ENCODE measurements at places on chromosomes 5 and 9.

DNA sequence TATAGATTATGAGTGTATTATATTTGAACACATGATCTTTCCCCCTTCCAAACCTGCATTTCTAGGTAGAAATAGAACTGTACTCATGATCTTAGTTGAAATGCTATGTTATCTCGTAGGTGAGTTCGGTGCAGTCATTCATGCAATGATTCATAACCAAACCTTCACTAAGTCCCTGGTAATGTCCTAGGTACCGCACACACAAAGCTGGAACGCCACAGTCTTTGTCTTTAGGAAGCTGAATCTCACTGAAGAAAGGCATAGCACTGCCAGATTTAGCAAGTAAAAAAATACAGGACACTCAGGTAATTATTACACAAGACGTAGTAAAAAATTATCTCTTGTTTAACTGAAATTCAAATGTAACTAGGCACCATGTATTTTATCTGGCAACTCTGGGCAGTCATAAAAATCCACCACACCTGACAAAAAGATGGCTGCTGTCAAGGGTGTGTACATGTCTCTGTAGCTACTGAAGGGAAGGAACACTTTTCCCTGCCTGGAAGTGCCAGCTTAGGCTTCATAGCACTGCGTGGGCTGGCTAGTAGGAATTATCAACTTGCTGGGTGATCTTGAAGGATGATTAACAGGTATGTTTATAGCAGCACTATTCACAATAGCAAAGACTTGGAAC is 28.0 kb upstream of the TXN start:
- no peak for DNase-seq

DNA sequence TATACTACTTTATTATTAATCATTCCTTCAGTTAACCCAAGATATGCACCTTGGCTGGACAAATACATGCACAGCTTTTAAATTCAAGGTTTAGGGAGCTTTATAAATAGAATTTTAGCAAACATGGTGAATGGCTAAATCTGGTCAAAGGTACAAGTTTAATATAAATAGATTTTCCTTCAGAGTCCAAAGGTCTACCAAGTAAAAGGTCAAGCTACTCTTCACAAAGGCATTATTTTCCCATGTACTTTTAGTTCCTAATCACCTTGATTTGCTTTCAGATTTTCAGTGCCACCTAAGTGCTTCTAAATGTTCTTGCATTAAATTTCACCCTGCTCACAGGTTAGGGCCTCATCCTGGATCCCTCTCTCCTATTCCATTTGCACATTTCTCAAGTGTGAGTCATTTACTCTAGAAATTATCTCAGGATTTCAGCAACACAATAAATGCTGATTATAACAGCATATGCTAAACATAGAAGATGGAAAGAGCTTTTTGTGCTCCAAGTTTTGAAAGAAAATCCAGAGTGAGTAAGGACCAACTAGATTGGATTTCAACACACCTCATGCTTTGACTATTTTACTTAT is 459.4 kb upstream of the ITGA1 start:
- no peak for DNase-seq

DNA sequence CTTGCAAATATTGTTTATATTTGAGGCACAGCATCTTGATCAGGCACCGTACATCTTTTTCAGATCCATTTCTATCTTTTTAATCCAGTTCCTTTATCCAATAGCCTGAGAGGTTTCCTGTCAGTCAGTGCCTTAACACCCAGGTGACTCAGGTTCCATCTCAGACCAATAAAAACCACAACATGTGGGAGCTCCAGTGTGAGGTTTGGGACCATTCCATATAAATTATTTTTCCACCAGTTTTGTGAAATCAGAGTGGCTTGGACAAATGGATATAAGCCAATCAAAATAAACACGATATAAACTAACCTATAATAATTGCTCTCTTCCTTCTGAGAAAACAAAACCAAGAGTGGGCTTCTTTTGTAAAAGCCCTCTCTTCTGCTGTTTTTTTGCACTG is 351.3 kb downstream of the NTRK2 start:
- DNase-seq = no peak

- DNase-seq = no peak
Measured at GRCh38 chr5:67165526-67166459, 30.8 kb downstream of the CD180 start.

- DNase-seq = no peak
Measured at GRCh38 chr9:70526902-70527301, 112.4 kb upstream of the KLF9 start.

- no peak for DNase-seq
Measured at GRCh38 chr5:87300744-87301143, 33.1 kb downstream of the RASA1 start.

GRCh38 chr5:135087950-135088349 is 53.9 kb upstream of the PITX1 start:
- no peak for DNase-seq

DNA sequence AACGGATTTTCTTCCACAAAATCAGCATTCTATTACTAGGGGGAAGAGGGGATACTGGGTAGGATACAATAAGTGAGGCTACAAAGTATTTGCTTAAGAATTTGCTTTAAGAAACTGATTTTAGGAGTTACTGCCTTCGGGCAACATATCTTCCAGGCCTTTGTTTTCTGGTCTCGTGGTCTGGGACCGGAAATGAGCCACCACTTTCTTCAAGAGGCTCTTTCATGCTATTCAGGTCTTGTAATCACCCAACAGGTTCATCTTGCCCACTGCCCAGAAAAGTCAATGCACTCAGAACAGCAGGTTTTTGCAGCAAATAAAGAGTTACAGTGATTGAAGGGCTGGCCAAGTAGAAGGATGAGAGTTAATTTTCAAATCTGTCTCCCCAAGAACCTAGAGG is 6.6 kb upstream of the AOPEP start:
- no peak for DNase-seq

GRCh38 chr5:122392824-122393223 is 80.8 kb downstream of the SNCAIP start:
- DNase-seq = no peak

DNA sequence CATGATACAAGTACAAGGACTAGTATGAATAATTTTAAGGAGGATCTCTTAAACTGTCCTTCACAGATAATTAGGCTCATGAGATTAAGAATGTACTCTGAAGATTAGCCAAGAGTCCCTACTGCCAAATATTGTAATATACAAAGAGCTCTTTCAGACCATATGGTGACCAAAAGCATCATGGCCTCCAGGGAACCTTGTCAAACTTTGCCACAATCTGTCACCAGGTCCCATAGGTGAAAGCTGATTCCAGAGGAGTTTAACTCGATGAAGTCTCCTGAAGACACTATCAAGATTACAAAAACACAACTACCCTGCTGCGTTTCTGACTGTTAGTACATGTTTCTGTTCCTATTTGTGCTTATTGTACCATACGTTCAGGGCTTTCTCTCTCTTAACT is 395.4 kb upstream of the ITGA1 start:
- no peak for DNase-seq

GRCh38 chr9:107615321-107615720 is 125.8 kb upstream of the KLF4 start:
- DNase-seq = no peak

GRCh38 chr5:138698713-138699112 is 54.5 kb upstream of the CTNNA1 start:
- DNase-seq = no peak

DNA sequence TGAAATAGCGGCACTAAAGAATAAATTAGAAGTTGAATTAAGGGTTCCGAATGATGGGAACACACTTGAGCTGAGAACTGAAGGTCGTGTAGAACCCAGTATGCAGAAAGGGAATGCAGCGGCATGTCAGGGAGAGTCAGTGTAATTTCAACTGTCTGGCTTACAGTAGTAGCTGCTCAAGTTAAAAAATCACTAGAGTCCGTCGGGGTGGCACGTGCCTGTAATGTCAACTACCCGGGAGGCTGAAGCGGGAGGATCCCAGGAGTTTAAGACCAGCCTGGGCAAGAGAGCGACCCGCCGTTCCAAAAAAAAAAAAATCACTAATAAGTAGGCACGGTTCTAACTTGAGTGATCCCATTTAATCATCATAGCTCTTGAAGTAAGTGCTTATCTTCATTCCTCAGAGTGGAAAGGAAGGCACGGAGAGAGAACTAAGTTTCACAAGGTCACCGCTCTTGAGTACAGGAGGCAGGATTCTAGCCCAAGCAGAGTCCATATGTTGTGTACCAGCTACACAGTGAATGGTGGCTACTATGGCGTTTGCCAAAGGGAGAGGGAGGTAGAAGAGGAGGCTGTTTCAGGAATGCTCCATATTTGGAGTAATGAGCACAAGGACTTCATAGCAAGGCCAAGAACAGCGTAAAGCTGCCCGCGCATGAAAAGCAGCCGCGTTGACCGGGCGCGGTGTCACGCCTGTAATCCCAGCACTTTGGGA is 831 bp downstream of the RMRP start:
- no peak for DNase-seq

GRCh38 chr9:116181853-116182610 is 28.4 kb downstream of the PAPPA start:
- no peak for DNase-seq

GRCh38 chr9:137315581-137316011 is 13.5 kb upstream of the NRARP start:
- DNase-seq = no peak

DNA sequence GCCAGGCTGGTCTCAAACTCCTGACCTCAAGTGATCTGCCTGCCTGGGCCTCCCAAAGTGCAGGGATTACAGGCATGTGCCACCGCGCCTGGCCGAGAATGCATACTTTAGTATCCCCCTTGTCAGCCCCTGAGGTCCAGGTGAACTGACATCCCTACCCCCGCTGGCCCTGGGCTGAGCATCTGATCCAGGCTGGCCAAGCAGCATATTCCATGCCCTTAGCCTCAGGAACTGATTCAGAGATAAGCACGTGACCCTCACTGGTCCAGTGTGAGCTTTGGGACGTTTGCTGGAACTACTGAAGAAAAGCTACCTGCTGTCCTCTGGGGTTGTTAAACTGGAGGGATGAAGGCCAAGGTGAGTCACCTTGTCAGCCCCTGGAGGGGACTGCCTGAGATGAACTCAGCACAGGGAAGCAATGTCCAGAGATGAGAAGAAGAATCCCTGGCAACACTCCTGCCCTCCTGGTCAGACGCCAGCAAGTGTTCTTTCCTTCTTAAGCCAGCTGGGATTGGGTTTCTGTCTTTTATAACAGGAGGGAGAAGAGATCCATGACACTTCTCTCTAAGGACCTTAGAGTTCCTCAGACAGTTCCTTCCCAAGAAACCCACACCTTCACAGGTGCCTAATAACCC is 59.1 kb upstream of the FBXW11 start:
- DNase-seq = no peak

- DNase-seq = no peak
Measured at GRCh38 chr9:76700916-76701315, 63.3 kb upstream of the PCA3 start.

DNA sequence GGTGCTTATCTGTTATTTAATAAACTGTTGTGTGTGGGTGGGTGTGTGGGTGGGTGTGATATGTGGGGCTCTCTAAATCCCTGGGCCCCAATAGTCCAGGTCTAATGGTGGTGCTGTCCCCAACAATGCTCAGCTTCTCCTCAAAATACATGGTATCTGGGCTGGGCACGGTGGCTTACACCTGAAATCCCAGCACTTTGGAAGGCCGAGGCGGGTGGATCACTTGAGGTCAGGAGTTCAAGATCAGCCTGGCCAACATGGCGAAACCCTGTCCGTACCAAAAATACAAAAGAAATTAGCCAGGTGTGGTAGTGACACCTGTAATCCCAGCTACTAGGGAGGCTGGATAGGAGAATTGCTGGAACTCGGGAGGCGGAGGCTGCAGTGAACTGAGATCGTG is 4.5 kb upstream of the ORM1 start:
- no peak for DNase-seq

GRCh38 chr9:137817236-137818200 is 60.1 kb upstream of the CACNA1B start:
- no peak for DNase-seq

DNA sequence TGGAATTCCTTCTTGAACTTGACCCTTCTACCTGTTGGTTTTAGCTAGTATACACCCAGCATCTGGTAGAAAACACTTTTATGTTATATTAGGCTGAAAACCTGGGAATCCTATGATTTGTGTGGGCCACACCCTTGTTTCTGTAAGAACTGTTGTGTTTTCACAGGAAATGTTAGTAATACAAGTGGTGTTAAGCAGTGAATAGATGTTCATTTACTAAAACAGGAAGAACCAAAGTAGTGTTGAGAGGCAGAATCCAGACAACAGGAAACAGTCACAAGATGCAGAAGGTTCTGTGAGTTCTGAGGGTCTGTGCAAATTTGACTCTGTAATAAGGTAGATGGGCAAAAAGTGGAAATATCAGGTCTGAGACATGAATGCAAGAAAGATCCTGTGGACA is 73.0 kb upstream of the RAI14 start:
- DNase-seq = no peak

DNA sequence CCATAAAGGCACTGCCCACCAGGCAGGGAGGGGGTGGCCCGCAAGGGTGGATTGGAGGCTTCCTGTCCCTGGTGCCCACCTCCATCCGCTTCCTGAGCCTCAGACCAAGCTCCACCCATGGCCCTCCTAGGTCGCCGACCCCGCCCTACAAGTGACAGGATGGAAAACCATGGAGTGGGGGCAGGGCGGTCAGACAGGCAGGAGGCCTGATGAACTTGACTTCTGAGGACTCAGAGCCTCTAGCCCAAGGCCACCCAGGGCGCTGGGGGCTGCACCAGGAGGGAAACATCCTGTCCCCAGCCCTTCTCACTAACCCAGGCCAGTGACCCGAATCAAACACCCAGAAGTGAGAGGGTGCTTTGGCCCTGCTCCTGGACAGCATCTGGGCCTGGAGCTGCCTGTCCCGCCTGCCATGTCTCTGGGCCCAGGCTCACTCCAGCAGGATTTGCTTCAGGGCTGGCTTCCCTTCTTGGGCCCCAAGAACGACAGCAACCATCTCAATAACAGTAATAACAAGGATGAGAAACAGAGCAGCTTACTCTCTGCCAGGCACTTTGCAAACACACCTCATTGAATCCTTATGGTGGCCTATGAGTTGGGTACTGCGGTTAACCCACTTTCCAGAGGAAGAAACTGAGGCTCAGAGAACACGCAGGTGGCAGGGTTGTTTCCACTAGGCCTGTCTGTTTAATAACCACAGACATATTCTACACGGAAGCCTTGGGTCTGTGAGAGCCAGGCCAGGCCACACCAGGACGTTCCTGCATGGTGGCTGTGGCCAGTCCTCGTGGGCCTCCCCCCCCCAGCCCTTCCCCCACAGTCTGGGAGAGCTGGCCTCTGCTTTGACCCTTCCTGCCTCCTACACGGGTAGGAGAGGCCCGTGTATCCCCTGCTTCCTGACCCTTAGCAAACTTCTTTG is 4.4 kb upstream of the ST6GALNAC6 start:
- DNase-seq = no peak

DNA sequence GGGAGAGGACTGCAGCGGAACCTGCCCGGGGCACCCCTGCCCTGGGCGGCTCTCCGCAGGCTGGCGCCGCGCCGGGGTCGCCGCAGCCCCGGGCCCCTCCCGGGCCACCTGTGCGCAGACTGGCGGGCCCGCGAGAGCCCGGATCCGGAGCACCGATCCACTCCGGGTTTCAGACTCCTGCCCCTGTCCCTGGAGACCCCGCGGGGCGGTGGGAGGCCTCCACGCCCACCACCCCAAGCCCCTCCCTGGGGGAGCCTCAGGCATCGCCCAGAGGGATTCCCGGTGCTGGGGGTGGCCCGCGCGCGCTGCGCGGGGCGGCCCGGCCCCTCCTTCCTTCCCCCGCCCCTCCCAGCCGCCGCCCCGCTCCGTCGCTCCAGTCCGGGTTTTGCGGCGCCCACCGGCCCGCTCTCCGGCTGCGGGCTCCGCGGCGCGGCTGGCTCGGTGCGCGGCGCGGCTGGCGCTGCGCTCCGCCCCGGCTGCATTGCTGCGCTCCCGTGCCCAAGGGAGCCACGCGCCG is at the start of gene UNC5A:
Gene UNC5A (plus strand): TSS at position 479 of the 517 bp plus-strand sequence. CDS start 192 bp downstream, outside the sequence.
- no peak for DNase-seq

- no peak for DNase-seq
Measured at GRCh38 chr5:158759283-158759682, 340.4 kb downstream of the EBF1 start.
